ENCODE measurements at places on chromosomes 5 and 9.

GRCh38 chr9:134494905-134495304 is 146.7 kb upstream of the COL5A1 start:
- DNase-seq = no peak

- peak; percentile 80 for DNase-seq
These were observed 13.8 kb upstream of the CCL28 start for GRCh38 chr5:43425983-43426382.

- DNase-seq = no peak
These were observed 288.9 kb upstream of the KIF2A start for GRCh38 chr5:62017092-62017491.

DNA sequence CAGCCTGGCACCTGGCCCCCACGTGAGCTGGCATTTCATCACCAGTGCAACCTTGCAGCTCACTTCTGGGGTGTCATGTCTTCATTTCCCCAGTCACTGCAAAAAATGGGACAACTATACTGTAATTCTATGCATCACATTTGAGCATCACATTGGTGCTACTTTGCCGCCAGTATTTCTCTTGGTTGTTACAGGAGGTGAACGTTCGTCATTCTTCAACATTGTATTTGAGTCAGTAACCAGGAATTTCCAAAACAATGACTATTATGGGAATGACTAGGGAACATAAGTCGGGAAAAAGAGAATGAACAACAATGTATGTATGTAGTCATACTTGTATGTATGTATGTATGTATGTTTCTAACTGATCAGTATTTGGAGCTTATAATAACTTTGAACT is 1278.0 kb downstream of the EFNA5 start:
- DNase-seq = no peak

DNA sequence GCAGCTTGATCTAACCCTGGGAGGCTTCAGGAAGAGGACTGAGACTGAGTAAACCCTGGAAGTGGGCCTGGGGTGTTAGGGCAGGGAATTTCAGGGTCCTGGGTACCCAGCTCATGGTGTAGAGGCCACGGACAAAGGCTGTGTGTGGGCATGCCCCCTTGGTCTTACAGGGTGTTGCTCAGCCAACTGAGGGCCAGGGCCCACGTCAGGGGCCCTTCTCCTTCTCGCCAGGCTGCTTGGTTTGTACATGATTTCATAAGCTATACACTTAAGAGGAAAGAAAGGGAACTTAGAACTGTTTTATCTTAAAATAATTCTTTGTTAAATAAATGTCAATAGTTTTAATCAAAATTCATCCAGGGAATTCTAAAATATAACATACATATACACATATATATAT is 95.4 kb downstream of the TLE4 start:
- no peak for DNase-seq

- DNase-seq = no peak
These were observed 3.8 kb downstream of the ZFAND5 start for GRCh38 chr9:72361217-72361616.

GRCh38 chr5:131649161-131649560 is 14.1 kb upstream of the RAPGEF6 start:
- no peak for DNase-seq

DNA sequence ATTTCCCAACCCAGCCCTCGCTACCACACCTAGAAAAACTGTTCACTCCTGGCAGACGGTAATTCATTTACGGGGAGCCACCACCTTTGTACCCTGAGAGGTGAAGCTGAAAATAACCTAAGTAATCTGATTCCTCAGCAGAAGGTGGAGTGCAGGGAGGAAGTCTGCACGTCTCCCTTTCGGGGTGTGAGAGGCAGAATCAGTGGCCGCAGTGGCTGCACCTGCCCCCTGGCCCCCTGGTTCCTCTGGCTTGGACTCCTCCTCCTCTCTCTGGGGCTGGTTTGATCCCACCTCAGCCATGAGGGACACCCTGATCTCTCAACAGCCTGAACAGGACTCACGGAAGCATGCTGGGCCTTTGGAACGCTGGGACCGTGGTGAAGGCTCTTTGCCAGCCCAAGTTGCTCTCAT is 10.5 kb downstream of the TMEM174 start:
- DNase-seq = no peak

- no peak for DNase-seq
These were observed 157.7 kb upstream of the POU5F2 start for GRCh38 chr5:93899026-93899600.

GRCh38 chr9:29282121-29282520 is 1708.8 kb upstream of the C9orf72 start:
- DNase-seq = no peak

DNA sequence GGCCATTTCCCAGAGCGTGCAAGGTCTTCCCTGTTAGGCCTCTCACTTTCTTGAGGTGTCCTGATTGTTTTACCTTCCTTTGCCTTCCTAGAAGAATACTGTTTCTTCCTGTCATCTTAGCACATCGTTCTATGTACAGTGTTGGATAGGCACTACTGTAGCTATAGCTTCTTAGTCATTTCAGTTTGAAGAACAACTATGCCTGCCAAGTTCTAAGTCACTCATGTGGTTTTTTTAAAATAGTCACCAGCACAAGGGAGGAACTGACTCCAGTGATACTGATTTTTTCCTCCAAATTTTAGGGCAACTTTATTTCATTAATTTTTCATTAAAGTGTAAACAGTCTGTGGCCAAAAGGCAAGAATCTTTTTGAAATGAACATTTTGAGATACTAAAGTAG is 122.4 kb upstream of the NR5A1 start:
- peak; percentile 27 for DNase-seq

DNA sequence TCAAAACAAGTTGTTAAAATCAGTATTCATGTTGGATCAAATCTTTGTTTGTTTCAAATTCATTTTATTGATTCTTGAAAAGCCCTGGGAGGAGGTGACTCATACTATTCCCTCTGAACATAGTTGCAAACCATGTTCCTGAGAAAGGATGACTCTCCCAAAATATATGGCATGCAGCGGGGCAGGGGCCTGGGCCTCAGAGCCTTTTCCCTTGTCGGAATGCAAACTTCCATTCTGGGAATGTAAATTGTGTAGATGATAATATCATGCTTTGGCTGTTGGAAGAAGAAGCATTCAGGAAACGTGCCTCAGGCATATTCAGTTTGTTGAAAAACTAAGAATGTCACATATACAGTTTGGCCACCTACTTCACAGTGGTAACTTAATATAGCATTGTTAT is 242.0 kb downstream of the AUH start:
- no peak for DNase-seq

DNA sequence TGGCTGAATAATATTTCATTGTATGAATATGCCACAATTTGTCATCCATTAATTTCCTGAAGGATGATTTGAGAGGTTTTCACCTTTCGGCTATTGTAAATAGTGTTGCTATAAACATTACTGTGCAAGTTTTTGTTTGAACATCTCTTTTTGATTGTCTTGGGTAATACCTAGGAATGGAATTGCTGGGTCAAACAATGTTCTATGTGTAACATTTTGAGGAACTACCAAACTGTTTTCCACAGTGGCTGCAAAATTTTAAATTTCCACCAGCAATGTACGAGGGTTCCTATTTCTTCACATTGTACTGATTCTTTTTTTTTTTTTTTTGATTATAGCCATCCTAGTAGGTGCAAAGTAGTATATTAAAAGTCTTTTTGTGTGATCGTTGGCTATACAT is 63.8 kb upstream of the ANKH start:
- DNase-seq = no peak

GRCh38 chr9:135746565-135746964 is 44.6 kb downstream of the KCNT1 start:
- no peak for DNase-seq
